ENCODE measurements at places on chromosomes 7 and 10.
A peak's percentile ranks its signal among the peaks of the same experiment; 100 is the strongest.

- DNase-seq, result no peak
Measured at GRCh38 chr10:2572611-2573010, 494.7 kb upstream of the PFKP start.

GRCh38 chr10:66723608-66724400 lies 202.0 kb upstream of the LRRTM3 start:
- DNase-seq, result peak; percentile 20

GRCh38 chr10:5442065-5442989 lies 30.0 kb downstream of the NET1 start:
- DNase-seq, result no peak

GRCh38 chr10:117782276-117782675 lies 239.7 kb downstream of the EMX2 start:
- DNase-seq, result no peak

- no peak for DNase-seq
Measured at GRCh38 chr7:151069841-151070573, 10.6 kb downstream of the FASTK start.

DNA sequence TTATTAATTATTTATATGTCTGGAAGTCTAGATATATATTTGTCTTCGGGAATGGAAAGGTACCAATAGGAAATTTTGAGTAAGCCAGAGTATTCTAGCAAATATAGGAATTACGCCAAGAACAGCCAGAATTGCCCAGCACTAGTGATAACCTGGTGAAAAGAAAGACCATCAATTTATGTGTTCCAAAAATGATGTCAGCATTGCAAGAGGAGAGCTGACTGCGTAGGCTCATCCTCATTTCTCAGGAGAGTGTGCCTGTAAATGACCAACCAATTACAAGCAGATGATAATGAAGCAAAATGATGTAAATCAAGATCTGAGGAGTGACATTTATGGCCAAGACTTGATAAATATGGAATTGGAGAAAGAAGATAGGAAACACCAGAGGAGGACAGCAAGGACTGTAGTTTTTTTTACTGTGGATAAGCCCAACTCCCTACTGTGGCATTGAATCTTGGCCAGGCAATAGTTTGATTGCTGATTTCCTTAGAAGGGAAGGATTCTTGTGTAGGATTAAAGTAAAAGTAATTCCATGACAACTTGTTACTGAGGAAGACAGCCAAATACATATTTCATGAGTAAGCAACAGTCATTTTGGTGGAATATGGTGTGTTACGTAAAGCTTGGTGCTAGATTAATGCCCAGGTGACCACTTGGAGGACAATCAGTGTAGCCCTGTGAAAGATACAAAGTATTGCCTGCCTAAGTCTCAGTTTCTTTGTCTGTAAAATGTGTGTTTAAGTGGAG lies 590.8 kb downstream of the AUTS2 start:
- no peak for DNase-seq

DNA sequence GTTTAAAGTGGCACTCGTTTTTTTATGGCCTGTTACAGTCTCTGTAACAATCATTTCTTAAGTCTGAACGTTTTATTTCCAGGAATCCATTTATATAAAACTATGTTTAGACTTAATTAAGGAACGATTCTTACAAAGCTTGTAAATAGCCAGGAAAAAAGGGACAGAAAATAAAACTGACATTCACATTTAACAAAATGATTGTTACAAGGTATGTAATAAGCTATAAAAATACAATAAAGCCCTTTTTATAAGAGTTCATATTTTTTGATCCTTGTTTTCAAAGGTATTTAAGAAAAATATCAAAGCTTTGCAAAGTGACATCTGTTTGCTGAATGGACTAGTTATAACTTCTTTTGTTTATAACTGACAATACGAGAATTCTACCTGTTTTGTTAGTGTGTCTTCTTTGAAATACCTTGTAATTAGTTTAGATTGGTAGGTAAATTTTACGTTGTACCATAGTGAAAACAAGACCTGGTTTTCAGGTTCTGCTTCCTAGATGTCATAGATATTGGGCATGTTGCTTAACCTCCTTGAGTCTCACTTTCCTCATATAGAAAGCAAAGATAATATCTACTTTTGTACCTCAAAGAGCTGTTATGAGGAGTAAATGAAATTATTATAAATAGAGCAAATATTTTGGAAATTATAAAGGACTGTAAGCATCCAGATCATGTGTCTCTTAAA lies 25.8 kb downstream of the BTRC start:
- no peak for DNase-seq

DNA sequence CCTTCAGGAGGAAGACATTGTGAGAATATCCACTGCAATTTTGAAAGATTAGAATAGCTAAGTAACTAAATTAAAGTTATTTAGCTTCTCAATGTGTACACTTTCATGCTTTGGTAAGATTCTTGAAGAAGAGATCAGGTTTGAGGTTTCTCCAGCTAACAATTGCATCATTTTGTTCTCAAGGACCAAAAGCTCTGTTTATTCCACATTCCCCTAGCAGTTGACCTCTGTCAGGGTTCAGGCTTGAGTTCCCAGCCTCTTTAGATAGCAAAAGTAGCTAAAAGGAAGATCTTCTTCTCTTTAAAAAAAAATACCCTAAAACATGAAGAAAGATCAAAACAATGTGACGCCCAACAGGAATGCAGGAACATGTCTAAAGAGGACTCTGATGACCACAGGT lies 179.4 kb upstream of the IGFBP3 start:
- DNase-seq, result no peak

GRCh38 chr7:106018566-106019469 lies 55.8 kb downstream of the CDHR3 start:
- DNase-seq, result no peak
